ENCODE measurements at places on chromosomes 4 and X. TPM values are rescaled to one million over a fixed set of nuclear protein-coding genes. Genes with fewer than 3 reads are reported as not detected.

GRCh38 chr4:84962102-84962501, 4.4 kb downstream of the WDFY3 start:
- H3K4me3 ChIP-seq: no peak overlapping the region
- H3K27me3 ChIP-seq: no peaks in the 10 kb centered on the region
- peaks cover 9% of the 10 kb centered on the region for H3K4me1 ChIP-seq
- DNase-seq: no peak
- H3K36me3 ChIP-seq: no peaks in the 10 kb centered on the region

DNA sequence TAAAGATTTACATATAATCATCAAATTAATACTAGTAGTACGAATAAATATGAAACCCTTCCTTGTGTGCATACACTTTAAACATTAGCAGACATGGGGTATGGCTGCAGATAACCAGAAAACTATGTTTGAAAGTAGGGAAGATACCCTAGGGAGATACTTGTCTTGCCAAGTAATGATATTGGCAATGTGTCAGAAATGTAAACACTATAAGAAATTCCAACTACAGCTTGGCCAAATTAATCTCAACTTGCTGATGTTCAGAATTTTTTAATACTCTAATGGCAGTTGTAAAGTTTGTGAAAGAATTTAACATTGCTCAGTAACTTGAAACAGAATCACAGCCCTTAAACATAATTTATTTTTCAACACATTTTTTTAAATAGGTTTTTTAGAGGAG, 27.4 kb upstream of the HPGD start:
- no peak overlapping the region for H3K4me3 ChIP-seq
- no peaks in the 10 kb centered on the region for H3K27me3 ChIP-seq

The ATP10D gene
- total RNA-seq: 6.3 TPM

DNA sequence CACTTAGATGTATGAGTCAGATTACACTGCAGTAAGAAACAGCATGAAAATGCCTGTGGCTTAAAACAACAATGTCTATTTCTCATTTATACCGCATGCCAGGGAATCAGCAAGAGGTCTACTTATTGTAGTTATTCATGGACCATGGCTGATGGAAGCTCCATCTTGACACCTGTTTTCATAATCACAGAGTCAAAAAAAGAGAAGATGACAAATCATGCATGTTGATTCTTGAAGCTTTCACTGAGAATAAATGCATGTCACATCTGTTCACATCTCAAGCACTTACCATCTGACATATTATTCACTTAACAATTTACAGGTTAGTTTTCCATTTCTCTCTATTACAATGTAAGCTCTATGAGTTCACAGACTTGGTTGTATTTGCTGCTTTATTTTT, 194.2 kb upstream of the SLITRK2 start:
- no peak overlapping the region for H3K27ac ChIP-seq
- no peaks in the 10 kb centered on the region for H3K4me1 ChIP-seq
- no peak overlapping the region for H3K4me3 ChIP-seq
- no peak for DNase-seq

DNA sequence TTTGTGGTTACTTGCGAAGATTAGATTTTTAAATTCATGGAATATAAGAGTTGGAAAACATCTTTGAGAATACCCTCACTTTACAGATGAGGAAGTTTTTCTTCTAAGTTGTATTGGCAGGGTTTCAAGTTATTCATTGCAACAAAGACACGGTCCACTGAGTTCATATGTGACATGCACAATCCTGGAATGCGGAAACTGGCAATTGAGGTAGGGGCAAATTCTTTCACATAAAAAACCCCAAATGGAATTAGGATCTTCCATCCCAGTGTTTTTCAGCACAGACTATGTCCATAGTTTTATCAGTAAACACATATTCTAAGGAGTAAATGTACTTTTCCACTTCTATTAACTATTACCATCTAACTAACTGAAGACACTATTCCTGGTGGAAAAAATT, 81.8 kb upstream of the NAP1L5 start:
- peaks cover 47% of the 10 kb centered on the region for H3K36me3 ChIP-seq
- H3K27ac ChIP-seq: no peak overlapping the region
- no peak overlapping the region for H3K4me3 ChIP-seq
- no peaks in the 10 kb centered on the region for H3K27me3 ChIP-seq
- H3K4me1 ChIP-seq: no peaks in the 10 kb centered on the region
- DNase-seq: no peak
